ENCODE measurements at places on chromosomes 12 and 14. TPM values are rescaled to one million over a fixed set of nuclear protein-coding genes. Genes with fewer than 3 reads are reported as not detected.

- no peak for DNase-seq
These were observed 9.1 kb upstream of the PLEKHH1 start for GRCh38 chr14:67523764-67524633.

DNA sequence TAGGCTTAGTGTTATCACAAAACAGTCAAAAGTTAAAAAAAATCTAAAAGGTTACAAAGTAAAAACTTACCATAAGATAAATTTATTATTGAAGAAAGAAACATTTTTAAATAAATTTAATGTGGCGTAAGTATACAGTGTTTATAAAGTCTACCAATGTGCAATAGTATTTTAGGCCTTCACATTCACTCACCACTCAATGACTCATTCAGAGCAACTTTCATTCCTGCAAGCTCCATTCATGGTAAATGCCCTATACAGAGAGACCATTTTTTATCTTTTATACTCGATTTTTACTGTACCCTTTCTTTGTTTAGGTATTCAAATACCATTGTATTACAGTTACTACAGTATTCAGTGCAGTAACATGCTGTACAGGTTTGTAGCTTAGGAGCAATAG, 124.5 kb downstream of the ANO4 start:
- no peak for DNase-seq

GRCh38 chr14:21990116-21990515, 316.5 kb upstream of the OR4E1 start:
- DNase-seq = peak; percentile 12

GRCh38 chr14:96084796-96085195, 45.6 kb downstream of the C14orf132 start:
- DNase-seq = no peak

Gene RXYLT1
- polyA plus RNA-seq = 8.0 TPM

- peak; percentile 28 for DNase-seq
These were observed 898.4 kb downstream of the SLC16A7 start for GRCh38 chr12:60494244-60494643.

- no peak for DNase-seq
These were observed 544.4 kb upstream of the TMEM132C start for GRCh38 chr12:127722611-127723010.

GRCh38 chr12:116971222-116971621, 60.5 kb downstream of the FBXW8 start:
- DNase-seq = no peak

- DNase-seq = no peak
These were observed 10.3 kb downstream of the MTERF2 start for GRCh38 chr12:106976668-106977067.

DNA sequence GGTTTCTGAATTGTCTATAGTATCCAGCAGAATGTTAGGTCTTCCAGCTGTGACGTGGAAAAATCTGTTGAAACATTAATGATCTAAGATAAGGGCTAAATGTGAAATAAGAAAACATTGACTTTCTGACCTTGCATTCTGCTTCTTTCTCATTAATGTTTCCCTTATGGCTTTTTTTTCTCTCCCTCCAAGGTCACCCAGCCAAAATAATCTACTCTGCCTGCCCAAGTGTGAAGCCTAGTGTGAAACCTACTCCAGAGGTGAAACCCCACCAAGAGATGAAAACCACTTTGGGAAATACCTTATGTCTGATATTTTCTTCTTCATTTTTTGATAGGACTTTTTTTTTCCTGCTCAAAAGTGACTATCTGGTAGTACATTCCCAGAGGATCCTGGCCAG, 108.0 kb downstream of the SSPN start:
- no peak for DNase-seq

DNA sequence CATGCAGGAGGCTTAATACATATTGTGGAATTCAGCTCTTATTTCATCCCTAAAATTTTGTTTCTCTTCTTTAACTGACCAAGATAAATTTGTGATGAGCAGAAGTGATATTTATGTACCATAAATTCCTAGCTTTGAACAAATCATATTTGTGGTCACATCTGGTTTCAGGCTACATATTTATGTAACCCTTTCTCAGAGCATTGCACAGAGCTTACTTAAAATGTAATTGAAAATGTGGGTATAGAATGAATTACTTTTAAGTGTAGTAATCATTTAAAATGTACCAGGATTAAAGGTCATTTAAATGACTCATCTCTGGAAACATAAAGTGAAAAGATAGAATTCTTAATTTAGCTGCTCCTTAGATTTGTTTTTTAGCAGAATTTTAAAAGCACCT, 129.9 kb upstream of the FRMD6 start:
- no peak for DNase-seq

DNA sequence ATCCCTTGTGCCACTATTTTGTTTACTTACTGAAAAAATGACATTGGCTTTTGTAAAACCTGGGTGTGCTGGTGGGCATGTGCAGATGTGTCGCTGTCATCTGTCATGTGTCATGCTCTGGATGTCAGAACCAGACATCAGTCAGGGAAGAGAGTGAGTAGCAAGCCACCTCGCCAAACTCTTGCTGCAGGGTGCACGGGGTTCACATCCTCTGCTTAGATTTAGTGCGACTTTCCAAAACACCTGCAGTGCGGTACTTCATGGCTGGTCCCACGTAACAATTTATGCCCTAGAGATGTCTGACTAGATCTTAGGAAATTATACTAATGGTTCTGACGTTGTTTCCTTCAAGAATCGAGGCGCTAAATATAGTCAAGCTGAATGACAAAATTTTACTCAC, 106.7 kb downstream of the CRADD start:
- DNase-seq = no peak

Gene GNB3
- 2.0 TPM for polyA plus RNA-seq

GRCh38 chr12:57213058-57213715, 3.4 kb upstream of the NXPH4 start:
- DNase-seq = peak; percentile 91

GRCh38 chr12:25248137-25248536, 2.6 kb downstream of the KRAS start:
- no peak for DNase-seq

Gene LHX5
- polyA plus RNA-seq = not detected

Gene CPNE8
- polyA plus RNA-seq = 9.2 TPM

Gene AP5M1
- 15.5 TPM for polyA plus RNA-seq

DNA sequence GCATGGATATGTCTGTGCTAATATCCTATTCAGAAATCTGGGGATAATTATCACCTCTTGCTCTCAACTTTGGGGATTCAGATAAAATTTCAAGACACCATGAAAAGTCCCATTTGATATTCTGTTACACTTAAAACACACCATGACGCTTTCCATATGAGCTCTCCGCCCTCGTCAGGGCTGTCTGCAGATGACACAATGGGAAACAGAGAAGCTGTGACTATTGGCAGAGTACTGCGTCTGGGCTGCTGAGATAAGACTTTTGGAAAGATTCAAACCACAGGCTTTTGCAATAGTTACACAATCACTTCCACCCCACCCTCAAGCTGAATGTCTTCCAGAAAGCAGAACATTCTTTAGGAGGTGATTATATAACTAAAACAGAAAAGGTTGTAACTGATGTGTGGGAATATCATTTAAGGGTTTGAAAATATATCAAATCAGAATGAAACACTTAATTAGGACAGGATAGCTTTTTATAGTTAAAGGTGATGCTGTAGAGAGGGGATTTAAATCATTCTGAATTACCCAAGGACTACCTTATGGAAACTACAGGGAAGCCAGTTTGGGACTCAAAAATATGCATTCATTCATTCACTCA, 75.3 kb upstream of the TMPO start:
- DNase-seq = peak; percentile 91

Gene BTBD7
- 7.8 TPM for polyA plus RNA-seq

Gene RBM25
- 50.7 TPM for polyA plus RNA-seq

Gene AQP6
- polyA plus RNA-seq = 0.06 TPM

GRCh38 chr14:57834001-57834598, 31.8 kb downstream of the SLC35F4 start:
- no peak for DNase-seq

DNA sequence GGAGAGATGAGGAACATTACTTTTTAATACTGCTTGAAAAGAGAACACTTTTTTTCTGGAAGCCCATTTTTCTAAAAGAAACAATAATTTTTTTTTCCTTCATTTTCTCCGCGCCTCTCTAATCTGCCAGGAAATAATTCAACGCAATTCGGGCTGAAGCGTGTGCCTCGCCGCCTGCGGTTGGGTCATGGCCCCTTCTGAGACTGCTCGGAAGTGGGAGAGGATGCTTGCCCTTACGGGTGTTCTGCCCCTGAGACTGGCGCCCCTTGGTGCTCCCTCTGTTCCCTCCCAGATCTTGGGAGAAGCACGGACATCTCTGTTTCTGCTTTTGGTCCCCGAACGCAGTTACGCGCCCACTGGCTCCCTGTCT, 332 bp upstream of the TBC1D30 start:
- no peak for DNase-seq

GRCh38 chr12:49549735-49550692, 11.2 kb downstream of the KCNH3 start:
- no peak for DNase-seq

DNA sequence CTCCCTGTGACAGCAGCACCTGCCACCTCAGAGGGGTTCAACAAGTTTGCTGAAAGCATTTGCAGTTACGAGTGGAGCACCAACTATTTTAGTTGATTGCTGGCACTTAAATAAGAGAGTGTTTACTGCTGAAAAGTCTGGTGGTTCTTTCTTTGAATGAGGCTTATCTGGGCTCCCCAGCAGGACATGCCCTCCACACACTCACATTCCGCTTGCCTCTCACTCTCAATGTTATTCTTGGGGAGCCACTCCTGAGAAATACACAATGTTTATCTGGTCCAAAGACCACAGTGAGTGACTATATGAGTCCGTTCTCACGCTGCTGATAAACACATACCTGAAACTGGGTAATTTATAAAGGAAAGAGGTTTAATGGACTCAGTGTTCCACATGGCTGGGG, 31.9 kb downstream of the NT5DC3 start:
- DNase-seq = no peak

Gene TRIAP1
- 32.9 TPM for polyA plus RNA-seq

Gene CLBA1
- 12.5 TPM for polyA plus RNA-seq

Gene TSHR
- 0.04 TPM for polyA plus RNA-seq

- peak; percentile 82 for DNase-seq
These were observed 1101.2 kb upstream of the TMEM132C start for GRCh38 chr12:127165567-127166392.
